ENCODE measurements at places on chromosomes 5 and 9.

GRCh38 chr5:16864631-16865131, 71.4 kb downstream of the MYO10 start:
- no peak for DNase-seq

GRCh38 chr9:529731-530130, 311.8 kb upstream of the DMRT1 start:
- DNase-seq: no peak

DNA sequence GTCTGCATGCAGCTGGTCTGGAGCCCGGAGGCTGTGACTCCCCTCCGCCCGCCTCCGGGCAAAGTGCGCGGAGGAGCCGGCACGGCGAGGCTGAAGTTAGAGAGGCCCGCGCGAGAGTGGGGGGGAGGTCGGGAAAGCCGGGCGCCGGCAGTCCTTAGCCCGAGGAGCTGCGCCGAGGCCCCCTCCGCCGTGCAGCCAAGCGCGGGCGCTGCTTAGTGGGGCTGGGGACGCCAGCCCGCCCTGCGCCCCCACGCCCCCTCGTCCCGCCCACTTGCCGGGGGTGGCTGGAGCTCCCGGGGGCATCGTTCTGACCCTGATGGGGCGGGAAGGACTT, 403 bp downstream of the NINJ1 start:
- DNase-seq: no peak

GRCh38 chr5:56161439-56161823, 71.7 kb downstream of the ANKRD55 start:
- DNase-seq: no peak

- DNase-seq: no peak
Observed at GRCh38 chr5:67983251-67984110, 232.1 kb upstream of the PIK3R1 start.

DNA sequence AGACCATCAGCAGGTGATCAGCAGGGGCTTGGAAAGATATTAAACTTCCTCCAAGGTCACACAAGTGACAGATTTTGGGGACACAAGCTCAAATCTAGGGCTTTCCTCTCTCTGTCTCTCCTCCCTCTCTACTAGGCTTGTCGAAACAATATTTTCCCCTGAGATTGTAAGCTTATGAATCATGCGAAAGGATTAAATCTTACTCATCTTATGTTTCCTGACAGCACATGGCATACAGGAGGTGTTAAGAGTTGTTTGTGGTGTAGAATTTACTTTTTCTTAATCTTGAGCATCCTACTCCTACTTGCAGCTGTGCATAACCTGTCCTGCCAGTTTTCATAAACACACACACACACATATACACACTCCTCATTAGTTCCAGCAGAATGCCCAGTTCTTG, 186.3 kb downstream of the MARCHF11 start:
- DNase-seq: no peak

DNA sequence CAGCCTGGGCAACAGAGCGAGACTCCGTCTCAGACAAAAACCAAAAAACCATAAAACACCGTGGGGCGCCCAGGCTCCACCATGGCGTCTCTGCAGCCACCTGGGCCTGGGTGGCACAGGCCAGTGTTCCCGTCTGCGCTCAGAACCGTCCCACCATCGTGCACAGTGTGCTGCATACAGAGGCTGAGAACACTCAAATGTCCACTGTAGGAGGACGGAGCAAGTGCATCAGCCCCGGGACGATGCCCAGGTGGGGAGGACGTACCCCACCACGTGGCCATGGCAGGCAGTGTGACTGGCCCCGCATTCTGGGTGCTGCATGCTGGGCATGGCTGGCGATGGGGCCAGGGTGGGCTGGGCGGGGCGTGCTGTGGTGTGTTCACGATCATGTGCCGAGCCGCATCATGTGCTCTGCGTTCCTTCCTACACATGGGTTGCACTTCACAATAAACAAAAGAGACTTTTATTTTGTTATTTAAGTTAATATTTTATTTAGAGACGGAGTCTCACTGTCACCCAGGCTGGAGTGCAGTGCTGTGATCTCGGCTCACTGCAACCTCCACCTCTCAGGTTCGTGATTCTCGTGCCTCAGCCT, 37.8 kb downstream of the EXD3 start:
- no peak for DNase-seq

GRCh38 chr9:99158629-99159028, 53.7 kb downstream of the TGFBR1 start:
- no peak for DNase-seq

- no peak for DNase-seq
Observed at GRCh38 chr5:126998201-126998631, 32.1 kb downstream of the MARCHF3 start.

- no peak for DNase-seq
Observed at GRCh38 chr9:33017283-33018041, 7.6 kb upstream of the DNAJA1 start.

GRCh38 chr5:135220394-135221186, 178.4 kb downstream of the MACROH2A1 start:
- no peak for DNase-seq

- no peak for DNase-seq
Observed at GRCh38 chr5:9230355-9230754, 315.5 kb downstream of the SEMA5A start.

- DNase-seq: no peak
Observed at GRCh38 chr5:58261605-58262004, 198.3 kb downstream of the PLK2 start.

DNA sequence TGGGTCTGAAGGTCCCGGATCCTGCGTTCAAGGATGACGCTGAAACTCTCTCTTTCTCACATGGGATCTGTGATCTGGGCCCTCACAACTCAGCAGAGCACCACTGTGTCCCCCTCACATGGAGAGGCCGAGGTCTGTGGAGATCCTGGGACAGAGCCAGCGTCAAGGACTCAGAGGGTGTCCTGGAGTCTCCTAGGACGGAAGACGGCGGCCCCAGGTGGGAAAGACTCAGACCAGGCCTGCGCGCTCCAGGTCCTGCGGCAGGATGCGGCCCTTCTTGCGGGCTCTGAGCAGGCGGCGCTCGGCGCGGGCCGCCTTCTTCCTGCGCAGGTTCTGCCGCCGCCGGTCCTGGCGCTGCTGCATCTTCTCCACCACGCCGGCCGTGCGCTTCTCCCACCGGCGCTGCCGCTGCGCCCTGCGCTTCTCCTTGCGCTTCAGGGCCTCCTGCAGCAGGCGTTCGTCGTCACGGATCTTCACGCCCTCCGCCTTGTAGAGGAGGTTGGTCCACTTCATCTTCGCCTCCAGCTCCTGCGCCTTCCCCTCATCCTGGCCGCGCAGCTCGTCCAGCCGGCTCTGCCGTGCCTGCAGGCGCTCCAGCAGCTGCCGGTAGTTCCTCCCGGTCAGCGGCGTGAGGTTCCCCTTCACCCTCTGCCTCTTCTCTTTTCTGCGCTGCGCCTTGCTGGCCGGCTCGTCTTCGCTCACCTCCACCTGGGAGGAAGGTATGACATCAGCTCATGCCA, 4.2 kb downstream of the SURF6 start:
- DNase-seq: no peak

- no peak for DNase-seq
Observed at GRCh38 chr5:120465436-120465961, 1.4 kb downstream of the PRR16 start.

- DNase-seq: no peak
Observed at GRCh38 chr5:58407042-58407719, 52.7 kb downstream of the PLK2 start.

DNA sequence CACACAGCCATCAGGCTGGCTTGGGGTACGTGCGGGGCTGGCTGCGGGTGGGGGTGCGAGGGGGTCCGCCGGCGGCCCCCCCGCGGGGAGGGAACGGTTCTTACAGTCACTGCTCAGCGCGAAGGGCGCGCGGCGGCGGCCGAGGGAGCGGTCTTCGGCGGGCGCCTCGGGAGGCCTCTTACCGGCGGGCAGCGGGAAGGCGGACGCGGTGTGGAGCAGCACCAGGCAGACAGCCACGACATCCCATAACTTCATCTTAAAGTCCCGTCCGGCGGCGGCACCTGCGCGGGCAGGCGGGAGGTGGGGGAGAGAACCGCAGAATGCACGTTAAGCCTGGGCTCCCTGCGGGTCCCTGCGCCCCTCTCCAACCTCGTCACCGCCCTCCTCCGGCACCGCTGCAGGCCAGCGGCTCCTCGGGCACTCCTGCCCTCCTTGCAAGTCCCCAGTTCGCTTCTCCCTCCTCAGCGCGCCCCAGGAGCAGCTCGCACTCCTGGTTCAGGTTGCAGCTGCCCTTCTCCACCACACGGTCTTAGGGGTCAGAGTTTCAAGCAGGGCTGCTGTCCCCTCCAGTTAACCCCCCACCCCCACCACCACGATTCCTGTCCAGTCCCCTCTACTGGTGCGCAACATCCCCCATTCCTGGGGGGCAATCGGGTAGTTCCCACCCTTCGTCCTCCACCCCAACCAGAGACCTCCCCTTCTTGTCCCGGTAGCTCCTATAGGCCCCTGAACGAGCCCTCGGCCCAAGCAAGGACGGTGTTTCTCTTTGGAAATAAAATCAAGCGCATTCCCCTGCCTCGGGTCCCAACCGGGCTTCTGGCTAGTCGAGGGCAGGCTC, 5.1 kb downstream of the GDNF start:
- DNase-seq: no peak

DNA sequence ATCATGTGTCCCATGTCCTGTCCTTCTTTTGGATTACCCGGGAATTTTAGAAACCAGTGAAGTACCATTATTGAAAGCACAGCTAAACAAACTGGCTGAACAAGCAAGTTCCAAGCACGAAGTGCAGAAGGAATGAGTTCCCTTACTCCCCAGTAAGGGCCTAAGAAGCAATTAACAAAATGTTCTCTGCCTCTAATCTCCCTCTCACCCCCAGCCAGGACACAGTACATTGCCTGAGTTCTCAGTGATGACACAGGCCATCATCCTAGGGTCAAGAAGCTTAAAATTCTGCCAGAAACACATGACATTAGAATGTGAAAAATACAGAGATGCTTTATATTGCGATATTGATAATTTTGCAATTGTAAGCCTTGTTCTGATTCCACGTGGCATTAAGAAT, 118.0 kb downstream of the PLPPR1 start:
- DNase-seq: no peak

DNA sequence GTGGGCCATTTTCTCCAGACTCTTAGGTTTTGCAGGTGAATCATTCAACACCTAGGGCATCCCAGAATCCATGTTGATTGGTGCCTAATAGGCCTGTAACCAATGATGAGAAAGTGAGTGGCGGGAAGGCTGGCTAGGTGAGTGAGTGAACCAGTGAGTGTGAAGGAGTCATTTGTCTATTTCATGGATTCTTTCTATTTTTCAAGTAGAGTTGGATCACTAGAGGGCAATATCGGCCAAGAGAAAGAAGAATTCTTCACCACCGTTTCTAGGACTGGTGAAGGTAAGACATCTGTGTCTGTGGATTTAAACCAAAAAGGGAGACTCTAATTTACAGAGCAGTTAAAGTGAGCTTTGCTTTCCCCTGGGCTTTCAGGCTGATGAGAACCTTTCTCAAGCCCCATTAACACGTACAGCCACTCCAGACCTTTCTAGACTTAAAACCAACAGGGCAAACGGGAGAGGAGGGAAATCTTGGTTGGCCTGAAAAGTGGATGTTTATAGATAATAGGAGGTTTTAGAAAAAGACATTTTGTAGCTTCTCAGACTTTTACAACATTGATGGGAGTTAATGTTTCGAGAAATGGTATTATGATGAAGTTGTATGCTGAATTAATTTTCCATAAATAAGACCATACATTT, 114.3 kb upstream of the IL12B start:
- no peak for DNase-seq

- DNase-seq: no peak
Observed at GRCh38 chr5:107966201-107966600, 295.5 kb upstream of the EFNA5 start.

DNA sequence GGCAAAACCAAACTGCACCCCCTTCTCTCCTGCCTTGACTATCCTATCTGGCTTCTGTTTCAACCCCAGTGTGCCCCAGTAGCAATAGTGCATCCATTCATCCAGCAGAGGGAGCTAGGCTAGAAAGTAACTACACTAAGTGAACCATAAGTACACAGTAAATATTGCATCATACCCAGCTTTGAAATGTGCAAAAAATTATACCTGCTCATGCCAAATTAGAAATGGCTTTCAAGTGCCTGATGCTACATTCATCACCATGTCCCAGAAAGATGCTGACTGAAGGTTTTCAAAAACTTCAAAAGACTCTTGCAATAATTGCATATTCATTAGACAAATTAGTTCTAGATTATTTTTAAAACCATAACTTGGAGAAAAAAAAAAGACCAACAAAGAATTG, 153.5 kb downstream of the PRELID2 start:
- DNase-seq: no peak

DNA sequence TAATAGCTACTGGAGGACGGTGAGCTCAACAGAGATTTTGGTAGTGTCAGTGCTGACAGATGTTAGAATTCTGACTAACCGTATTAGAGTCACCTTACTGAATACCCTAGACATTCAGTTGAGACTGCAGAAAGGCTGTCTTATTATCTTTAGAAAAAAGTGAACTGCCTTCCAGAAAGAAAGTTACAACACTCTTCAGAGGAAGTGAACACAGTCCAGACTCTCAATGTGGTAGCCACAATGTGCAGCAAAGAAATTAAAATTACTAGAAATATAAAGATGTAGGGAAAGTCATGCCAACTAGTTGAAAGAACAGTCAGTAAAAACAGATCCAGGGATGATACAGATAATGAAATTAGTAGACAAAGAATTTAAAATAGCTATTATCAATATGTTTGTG, 47.1 kb upstream of the COL15A1 start:
- DNase-seq: no peak

DNA sequence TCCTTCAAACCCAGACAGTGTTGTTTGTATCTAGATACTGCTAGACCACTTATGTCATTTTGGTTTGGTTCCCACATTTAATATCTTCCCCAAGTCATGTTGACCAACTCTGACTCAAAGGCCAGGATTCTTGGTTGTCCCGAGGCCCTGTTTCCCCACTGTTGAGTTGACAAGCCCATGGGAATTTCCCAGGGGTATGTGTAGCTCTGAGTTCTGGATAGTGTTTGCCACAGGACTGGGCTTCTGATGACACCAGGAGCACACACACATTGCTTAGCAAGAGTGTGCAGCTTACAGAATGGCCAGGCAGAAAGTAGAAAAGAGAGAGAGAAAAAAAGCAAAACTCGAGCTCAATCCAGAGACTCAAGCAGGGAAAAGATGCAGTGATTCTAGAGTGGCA, 214.4 kb downstream of the NXNL2 start:
- no peak for DNase-seq

DNA sequence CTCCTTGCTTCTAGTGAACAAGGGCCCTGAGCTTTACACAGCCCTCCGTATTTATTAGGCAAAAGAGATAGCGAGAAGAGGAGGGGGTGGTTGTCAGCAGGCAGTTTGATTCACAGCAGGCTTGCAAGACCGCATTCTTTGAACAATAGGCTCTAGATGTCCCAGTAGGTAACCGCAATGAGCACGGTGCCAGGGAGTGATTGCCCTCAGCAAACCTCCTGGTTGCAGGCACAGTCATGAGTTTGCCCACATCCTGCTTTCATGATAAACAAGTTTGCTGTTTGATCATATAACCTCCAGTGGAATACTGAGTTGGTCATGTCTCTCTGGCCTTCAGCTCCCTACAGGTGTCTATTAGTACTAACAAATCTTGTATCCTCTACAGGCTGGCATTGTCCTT, 66.1 kb downstream of the CACNA1B start:
- DNase-seq: no peak
